NCI-H1105 (cell line): ENCODE measurements at places on chromosomes 2 and 18.

GRCh38 chr2:62505750-62506420 lies at the start of gene TMEM17:
Gene TMEM17, minus strand, starts transcription at chr2:62506195. Its CDS starts 66 bp downstream, at chr2:62506129.
- peak; percentile 81 for DNase-seq

DNA sequence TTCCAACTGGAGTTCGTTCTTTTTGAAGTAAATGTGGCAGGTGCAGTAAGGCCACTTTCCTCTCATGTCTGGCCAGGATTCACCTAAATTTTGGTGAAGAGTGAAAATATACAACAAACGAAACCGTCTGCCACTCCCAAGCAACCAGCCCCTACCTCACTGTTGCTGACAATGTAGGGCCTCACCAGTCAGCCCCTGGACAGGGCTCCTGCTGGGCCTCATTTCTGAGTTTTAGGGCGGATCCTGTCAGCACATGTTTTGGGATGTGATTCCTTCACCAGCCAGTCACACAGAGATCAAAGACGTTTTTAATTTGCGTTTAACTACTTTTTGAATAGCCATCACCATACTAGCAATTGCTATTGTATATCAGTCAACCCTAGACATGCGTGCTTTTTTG lies 185.0 kb downstream of the WDR7 start:
- no peak for DNase-seq

GRCh38 chr18:2143636-2144035 lies 427.7 kb downstream of the METTL4 start:
- DNase-seq, result no peak

GRCh38 chr2:33706410-33706809 lies 107.3 kb upstream of the FAM98A start:
- no peak for DNase-seq

DNA sequence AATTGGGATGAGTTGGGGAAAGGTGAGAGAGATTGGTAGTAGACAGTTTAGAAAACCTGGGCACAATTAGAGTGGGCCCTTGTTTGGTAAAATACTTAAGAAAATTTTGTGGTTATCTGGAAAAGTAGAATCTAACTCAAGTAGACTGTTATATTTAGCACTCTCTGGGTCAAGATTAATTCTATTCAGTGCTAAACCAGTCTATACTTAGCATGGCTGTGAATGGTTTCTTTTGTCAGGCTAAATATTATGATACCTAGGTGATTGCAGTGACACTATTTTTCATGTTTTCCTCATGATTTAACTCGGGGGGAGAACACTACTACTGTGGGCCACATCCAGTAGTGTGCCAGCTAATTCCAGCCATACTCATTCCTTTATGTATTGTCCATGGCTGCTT lies 58.9 kb downstream of the KIAA1328 start:
- no peak for DNase-seq

DNA sequence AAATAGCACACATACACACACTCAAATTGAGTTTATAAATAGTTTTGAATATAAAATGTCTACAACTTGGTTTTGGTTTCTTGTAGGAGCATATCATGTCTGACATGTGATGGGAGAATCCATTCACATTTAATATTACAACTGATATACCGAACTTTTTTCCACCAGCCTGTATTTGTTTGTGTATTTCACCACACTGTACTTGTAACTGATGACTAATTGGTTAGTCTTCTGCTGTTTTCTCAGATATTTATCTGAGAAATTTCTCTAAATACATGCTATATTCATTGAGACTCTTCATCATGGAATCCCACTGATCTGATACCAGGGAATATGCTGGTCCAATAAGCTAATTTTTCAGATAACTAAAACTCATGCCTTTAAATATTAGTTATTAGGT lies 56.3 kb upstream of the UBXN4 start:
- no peak for DNase-seq

GRCh38 chr2:8984157-8984556 lies 19.3 kb downstream of the MBOAT2 start:
- no peak for DNase-seq

DNA sequence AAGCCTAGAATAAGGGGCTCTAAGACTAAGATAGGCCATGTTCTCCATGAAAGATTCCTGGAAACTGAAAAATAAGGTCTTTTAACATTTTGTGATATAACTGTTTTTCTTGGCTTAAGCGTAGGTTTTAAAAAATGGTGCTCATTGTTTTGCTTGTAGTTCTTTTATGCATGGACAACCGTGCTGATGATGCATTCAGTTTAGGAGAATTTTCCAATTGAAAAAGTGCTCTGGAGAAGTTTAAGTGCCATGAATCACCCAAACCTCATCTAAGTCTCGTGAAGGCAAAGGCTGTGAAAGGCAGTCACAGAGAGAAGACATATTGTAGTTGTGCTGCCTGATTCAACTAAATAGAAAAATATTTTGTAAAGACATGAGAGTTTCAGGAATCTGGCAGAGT lies 111.8 kb upstream of the GAREM1 start:
- no peak for DNase-seq

DNA sequence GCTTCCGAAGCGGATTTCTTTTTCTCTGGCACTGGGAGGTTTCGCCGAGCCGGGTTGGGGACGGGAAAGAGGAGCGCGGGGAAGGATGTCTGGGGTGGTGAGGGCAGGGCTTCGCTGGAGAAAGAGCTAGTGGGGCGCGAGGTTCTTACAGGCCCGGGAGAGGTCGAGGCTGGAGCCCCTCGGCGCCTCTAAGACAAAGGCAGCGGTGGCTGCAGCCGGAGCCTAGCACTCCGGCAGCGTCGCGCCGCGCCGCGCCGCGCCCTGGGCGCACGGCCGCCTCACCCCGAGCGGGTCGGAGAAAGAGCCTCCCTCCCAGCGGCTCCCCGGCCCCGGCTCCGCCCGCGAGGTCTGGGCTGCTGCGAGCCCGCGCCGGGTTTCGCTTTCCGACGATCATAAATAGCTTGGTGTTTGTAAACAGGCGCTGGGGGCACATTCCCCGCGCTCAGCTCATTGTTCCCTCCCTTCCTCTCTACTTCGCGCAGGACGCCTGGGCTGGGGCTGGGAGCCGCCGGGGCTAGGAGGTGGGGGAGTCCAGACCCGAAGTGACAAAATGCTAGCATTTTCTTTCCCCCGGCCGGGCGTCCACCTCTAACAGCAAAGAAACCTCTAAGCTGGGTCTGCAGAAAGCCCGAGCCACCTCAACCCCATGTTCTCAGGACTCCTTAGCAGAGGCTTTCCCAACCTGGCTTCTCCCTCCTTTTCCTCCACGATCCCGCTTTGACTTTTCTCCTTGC lies 813 bp upstream of the MEIS1 start:
- peak; percentile 63 for DNase-seq

- no peak for DNase-seq
Observed at GRCh38 chr18:9647496-9648323, 33.4 kb upstream of the PPP4R1 start.
